ENCODE measurements at places on chromosomes 5 and 9.

DNA sequence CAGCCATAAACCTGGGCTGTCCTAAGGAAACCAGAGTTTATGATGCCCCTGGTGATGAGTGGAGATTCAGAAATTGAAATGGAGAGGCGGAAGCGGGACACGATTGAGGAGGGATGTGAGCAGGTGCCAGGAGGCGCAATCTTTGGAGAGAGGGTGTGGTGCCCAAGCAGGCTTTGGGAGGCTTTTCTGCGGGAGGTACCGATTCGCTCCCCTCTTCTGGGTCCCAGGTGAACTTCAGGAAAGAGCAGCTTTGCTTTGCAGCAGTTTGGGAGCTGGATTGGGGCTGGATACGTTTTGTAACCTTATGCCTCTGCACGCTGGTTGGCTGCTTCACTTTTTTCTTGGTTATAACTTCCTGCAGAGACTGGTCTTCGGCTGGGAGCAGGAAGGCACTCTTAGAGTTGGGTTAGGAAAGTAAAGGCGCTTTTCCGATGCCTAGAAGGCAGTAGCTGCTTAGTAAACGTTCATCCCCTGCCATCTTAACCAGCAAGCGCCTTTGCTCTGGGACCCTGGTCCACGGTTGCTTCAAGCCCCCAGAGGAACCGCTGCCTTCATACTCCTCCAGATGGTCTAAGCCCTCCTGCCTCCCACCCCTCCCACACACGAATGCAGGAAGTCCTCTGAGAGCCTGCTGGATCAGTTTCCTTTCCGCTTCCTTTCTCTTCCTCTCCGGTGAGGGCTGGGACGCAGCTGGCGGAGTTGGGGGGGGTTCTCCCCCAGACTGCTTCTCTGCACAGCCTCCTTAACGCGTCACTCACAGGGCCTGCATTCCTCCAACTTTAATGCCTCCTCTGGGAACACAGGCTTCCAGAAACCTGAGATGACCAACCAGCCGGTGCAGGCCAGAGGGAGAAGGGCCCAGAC lies 15.2 kb upstream of the NEK6 start:
- DNase-seq = no peak

- no peak for DNase-seq
These were observed 7.4 kb downstream of the SLC36A2 start for GRCh38 chr5:151340004-151340403.

DNA sequence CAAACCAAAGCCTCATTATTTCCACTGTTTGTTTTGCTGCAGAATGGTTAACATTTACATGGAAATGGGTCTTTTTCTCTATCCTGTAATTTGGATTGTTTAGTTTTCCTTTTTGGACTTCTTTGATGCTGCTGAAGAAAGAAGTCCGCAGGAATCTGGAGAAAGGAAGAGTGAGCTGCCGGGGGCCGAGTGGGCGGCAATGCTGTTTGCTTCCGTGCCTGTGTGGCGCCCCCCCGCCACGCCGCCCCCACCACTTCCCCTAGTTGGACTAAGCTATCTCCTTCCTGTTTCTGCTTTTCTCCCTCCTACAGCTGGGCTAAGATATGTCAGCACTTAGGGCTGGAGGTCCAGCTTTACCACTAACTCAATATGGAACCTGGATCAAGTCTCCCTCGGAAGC lies 39.7 kb downstream of the ACTL7B start:
- no peak for DNase-seq

- DNase-seq = no peak
These were observed 457.7 kb downstream of the BNC2 start for GRCh38 chr9:16412740-16413139.

DNA sequence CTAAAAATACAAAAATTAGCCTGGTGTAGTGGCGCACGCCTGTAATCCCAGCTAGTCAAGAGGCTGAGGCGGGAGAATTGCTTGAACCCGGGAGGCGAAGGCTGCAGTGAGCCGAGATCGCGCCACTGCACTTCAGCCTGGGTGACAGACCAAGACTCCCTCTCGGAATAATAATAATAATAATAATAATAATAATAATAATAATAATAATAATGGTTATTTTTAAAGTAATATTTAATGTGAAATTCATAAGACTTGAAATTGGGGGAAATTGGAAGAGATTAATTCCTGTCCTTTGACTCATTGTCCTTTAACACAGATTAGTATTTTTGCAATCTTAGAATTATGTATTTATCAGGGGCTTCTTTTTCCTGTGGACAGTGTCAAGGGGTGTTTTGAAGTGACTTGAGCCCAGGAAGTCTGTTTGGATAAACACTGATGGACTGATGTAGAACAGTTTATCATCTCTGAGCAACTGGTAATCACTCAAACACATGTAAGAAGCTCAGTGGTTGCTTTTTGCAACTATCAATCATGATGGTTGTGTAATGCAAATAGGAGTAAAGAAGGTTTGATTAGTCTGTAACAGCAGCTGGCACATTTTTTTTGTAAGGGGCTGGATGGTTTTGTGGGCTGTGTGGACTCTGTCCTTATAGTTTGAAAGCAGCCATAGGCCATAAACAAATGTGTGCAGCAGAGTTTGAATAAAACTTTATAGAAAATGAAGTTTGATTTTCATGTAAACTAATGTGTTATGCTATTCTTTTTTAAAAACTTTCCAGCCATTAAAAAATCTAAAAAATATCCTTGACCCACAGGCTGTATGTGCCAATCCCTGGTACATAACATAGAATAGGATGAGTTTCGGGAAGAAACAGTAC lies 93.5 kb downstream of the F2RL2 start:
- DNase-seq = no peak

GRCh38 chr5:104942735-104943134 lies 1380.1 kb upstream of the NUDT12 start:
- DNase-seq = no peak

DNA sequence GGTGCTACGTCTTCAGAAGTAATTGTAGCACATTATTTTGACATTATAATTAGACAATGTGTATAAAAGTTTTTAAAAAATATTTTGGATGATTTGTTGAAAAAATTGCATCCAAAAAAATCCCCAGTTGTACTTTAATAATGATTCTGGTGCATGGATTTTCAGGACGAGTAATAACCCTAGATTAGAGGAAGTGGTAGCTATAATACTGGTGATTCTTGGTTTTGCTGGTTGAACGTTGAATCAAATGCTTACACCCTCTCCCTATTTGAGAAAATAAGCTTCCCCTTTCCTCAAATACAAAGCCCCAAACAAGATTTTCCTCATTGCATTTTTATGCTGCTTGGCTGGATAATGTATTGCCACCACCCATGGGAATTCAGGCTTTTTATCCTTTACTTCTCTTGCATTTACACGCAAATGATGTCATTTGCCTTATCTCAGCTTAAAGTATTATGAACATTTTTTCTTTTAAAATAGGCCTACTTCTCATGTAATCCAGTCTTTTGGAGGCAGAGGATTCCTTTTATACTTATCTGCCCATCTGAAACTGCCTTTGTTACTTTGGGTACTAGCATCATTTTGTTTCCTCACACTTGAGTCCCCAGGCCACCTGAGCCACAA lies 86.3 kb downstream of the UBE2R2 start:
- no peak for DNase-seq
